Esophagus squamous epithelium (tissue), 5 donors: ENCODE measurements at places on chromosomes 5 and 9.

DNA sequence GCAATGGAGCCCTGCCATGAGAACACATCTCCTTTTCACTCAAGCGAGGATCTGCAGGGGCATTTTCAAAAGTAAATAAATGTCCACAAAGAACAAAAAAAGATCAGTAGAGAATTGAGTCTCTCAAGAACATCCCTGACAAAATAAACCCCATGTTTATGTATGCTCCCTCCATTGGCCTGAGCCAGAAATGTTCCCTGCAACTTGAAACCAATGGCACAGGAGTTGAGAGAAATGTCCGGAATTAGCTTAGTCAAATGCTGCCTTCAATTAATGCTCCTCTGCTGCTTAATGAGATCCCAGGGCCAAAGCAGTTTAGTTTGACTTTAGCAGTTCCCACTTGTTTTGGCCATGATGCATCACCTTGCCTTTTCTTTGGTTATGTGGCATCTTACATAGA is 238.3 kb downstream of the EBF1 start:
- no peak for DNase-seq

- DNase-seq, result no peak
Measured at GRCh38 chr9:3012245-3012644, 168.3 kb upstream of the PUM3 start.

- DNase-seq, result no peak
Measured at GRCh38 chr5:91283899-91284298, 99.2 kb downstream of the ARRDC3 start.

- DNase-seq, result no peak
Measured at GRCh38 chr5:36458746-36459145, 147.7 kb upstream of the SLC1A3 start.

DNA sequence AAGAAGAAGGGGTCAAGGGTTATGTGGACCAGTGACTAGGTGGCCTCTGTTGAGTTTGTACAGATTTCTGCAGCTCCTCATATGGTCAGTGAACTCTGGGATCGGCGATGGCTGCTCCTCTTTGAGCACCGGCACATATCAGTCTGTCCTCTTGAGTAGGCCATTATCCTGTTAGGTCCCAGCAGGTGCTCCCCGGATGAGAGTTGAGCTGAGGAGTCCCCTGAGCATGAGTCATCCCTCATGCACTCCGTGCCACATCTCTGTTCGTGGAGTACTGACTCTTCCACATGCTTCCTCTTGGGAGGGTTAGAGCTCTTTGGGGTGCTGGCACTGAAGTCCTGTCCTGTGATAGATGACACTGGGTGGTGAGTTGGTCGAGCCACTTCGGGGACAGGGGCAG is 143.7 kb downstream of the PTTG1 start:
- no peak for DNase-seq

GRCh38 chr5:42059291-42059690 is 134.2 kb downstream of the FBXO4 start:
- DNase-seq, result no peak

DNA sequence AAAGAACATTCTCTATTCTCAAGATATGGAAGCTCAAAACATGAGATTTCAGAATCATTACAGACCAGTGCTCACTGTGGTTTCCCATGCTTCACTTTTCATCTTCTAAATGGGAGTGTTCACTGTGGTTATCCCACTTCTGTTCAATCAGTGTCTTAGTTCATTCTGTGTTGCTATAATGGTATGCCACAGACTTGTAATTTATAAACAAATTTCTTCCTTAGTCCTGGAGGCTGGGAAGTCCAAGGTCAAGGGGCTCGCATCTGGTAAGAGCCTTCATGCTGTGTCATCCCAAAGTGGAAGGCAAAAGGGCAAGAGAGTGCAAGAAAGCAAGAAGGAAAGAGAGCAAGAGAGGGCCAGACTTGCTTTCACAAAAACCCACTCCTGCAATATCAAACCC is 146.3 kb downstream of the TTC39B start:
- no peak for DNase-seq

- no peak for DNase-seq
Measured at GRCh38 chr5:132211787-132212186, 15.9 kb downstream of the P4HA2 start.

GRCh38 chr5:132006331-132007120 is 4.9 kb downstream of the ACSL6 start:
- DNase-seq, result no peak

GRCh38 chr5:86332851-86333250 is 284.9 kb upstream of the COX7C start:
- DNase-seq, result no peak

GRCh38 chr5:124235576-124235975 is 510.9 kb downstream of the ZNF608 start:
- DNase-seq, result no peak

GRCh38 chr5:137782984-137783536 is 28.9 kb upstream of the HNRNPA0 start:
- DNase-seq, result no peak

- no peak for DNase-seq
Measured at GRCh38 chr9:37035648-37036370, 1.7 kb upstream of the PAX5 start.

DNA sequence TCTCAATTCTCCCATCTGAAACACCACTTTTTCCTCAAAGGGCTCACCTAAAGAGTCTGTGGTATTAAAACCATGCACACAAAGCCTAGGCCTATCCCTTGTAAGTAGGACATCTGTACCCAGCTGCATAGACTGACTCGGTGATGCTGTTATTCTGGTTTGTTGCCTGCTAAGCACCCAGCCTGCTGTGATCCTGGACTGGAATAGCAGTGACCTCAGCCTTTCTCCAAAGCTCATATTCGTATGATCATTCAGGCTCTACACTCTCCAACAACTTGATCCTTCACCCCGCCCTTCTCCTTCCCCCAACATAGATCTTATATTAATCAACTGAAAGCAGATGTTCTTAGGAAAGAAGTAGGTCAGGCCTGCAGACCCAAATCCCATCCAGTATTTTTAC is 81.4 kb upstream of the WWC1 start:
- no peak for DNase-seq

GRCh38 chr9:8419596-8420275 is 620.2 kb upstream of the DMAC1 start:
- DNase-seq, result no peak

DNA sequence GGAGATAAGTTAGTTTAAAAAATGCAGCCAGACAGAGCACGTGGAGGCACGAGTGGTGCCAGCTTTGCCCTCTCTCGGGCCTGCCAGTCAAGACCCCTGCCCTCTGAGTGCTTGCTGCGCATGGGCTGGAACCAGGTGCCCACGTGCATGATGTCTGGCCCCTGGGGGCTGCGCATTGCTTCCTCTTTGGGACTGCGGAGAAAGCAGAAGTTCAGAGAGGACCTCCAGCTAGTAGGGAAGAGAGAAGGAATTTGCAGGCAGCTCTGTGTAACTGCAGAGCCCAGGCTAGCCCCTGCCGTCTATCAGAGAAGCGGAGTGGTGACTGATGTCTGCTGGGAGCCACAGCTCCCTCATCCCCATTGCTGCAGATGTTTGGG is 9.7 kb upstream of the RNU6ATAC start:
- no peak for DNase-seq
